ENCODE measurements at places on chromosomes 2 and 18.
A peak's percentile ranks its signal among the peaks of the same experiment; 100 is the strongest.

GRCh38 chr2:63189026-63189425 lies 138.4 kb downstream of the OTX1 start:
- peak; percentile 33 for DNase-seq

DNA sequence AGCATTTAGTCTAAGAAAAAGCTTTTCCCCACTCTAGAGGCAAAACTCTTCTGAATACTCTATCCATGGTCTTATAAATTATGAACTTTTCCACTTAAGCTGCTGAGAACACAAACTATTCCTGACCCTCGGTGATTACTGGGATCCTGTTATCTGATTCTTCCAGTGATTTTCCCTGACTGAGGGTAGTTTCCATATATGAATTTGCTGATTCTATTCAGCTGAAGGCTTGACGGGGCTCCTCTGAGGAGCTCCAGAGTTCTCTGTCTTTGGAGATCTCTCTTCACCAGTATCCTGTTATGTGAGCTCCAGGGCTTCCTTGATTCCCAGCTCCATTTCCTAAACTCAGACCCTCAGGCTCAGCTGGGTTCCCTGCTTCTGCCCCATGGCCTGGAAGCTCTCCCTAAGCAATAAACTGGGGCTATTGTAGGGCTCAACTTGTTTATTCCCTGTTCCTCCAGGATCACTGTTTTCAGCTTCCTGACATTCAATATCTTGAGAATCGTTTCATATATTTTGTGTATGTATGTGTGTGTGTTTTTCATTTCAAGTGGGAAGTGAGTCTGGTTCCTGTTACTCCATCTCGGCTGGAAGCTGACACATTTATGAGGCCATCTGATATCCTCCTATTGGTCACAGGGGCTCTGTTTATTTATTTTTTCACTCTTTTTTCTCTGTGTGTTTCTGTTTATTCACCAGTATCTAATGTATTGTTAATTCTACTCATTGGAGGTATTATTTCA lies 78.2 kb downstream of the ARHGAP28 start:
- DNase-seq = no peak

DNA sequence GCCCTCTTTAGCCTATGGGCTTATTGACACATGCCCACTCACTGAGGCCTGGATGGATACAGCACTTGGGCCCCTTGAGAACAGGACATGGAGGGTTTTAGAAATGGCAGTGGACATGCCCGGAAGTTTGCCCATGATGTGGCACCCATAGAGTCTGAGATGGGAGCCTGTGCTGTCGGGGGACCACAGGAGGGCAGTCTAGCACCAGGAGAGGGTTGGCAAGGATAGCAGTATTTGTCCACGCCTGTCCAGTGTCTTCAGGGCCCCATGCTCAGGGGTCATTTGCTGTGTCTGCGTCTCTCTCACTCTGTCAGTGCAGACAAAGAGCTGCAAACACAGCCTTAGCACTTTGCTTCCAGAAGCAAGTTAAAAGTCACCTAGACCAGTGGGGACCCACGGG lies 48.7 kb downstream of the IL1RL2 start:
- no peak for DNase-seq

DNA sequence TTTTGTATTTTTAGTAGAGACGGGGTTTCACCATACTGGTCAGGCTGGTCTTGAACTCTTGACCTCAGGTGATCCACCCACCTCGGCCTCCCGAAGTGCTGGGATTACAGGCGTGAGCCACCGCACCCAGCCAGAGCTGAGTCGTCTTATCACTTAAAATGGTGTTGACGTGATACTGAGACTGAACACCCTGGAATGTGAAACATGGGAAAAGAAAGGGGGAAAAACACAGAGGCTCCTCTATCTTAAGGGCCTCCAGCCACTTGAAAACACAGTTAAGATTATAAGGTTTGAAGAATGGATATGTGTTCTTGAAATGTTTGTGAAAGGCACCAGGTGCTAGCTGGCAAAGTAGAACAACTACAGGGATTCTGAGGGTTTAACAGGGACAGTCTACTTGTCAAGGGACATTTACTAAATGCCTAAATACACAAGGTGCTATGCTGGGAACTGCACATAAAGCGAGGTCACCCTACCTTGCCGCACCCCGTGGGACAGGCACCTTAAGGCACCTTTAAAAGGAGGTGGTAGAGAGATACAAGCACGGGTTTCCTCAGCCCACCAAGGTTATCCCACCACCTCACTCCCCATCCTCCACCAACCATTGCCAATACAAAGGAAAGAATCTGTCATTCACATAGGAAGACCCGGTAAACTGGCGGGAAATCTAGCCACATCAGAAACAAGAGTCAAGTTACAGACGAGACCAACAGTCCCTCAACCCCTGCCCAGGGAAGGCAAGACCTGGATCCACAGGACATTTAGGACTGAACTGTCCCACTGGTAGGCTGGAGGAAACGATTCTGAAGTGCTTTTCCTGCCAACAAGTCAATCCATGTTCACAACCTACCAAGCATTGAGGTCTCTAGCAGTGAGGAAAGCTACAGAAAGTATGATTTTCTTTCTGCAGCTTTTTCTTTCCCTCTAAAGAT lies 43.4 kb downstream of the STK39 start:
- no peak for DNase-seq

DNA sequence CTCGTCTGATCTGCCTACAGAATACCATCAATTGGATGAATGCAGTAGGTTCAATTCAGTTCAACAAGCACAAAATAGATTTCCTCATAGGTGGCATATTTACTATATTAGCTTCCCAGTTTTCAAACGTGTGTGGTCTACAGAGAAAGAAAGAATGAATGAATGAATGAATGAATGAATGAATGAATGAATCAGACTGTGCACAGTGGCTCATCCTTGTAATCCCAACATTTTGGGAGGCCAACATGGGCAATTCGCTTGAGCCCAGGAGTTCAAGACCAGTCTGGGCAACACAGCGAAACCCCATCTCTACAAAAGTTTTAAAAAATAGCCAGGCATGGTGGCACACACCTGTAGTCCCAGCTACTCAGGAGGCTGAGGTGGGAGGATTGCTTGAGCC lies 94.9 kb downstream of the TRABD2A start:
- DNase-seq = no peak

DNA sequence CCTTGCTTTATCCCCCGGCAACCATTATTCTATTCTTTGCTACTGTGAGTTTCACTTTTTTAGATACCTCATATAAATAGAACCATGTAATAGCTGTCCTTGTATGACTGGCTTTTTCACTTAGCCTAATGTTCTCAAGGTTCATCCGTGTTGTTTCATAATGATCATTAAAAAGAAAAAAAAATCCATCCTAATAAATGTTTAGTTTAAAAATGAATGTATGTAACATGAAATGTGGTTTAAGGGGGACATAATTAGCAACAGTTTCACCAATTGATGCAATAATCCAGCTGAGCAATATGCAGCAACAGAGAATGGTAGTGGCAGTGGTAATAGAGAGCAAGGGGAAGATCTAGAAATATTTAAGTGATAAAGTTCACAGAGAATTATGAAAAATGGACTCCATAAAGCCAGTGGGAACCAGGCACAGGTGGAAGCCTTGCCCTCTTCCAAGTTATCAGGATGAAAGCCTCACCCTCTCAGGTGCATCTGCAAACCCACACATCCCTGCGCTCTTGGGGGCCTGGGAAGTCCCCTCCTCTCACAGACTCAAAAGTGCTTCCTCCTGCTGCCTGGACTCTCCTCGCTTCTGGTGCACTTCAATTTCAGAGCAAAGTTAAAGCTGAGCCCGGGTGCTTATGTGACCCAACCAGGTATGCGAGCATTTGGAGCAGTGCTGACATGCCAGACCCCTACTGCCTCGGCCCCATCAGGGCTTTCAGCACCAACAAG lies 1403.3 kb upstream of the SLC39A10 start:
- no peak for DNase-seq

DNA sequence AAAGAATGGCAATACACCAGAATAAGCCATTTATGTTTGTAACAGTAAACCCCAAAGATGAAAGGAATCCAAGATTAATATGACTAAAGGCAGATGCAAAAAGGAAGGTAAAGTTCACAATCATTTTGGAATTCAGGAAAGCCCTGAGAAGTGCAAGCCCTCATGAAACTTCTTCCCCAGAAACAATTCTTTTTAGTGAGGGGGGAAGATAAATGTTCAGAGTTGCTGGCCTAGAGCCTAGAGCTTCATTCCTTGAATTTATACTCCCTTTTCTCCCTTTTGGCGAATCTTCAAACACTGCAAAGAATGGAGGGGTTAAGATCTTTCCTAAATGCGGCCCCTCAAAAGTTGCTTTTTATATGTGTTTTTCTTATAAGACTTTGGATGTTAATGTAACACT lies 368.8 kb downstream of the MEIS1 start:
- DNase-seq = peak; percentile 46

- DNase-seq = no peak
Measured at GRCh38 chr2:138474100-138474825, 27.3 kb upstream of the SPOPL start.

DNA sequence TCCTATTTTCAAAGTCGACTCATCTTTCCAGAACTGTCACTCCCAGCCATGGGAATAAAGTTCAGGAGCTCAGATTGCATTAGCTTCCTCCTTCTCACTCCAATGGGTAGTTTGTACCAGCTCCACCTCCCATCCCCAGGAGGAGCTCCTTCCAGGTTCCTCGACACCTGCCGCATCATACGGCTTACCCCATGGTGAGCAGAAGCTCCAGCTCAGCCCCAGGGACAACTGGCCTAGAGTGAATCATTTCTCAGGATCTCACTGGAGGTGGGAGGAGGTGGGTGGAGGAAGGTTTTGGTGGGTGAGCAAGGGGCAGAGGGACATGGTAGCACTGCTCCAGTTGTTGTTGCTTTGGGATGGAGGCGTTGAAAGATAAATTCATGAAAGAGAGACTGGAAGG lies 196.3 kb upstream of the PKDCC start:
- no peak for DNase-seq

- peak; percentile 78 for DNase-seq
Measured at GRCh38 chr18:61998957-61999356, 106.2 kb upstream of the RNF152 start.

- DNase-seq = no peak
Measured at GRCh38 chr2:138767101-138767500, 13.1 kb downstream of the NXPH2 start.

GRCh38 chr2:159925975-159926374 lies 128.0 kb upstream of the CD302 start:
- DNase-seq = no peak

DNA sequence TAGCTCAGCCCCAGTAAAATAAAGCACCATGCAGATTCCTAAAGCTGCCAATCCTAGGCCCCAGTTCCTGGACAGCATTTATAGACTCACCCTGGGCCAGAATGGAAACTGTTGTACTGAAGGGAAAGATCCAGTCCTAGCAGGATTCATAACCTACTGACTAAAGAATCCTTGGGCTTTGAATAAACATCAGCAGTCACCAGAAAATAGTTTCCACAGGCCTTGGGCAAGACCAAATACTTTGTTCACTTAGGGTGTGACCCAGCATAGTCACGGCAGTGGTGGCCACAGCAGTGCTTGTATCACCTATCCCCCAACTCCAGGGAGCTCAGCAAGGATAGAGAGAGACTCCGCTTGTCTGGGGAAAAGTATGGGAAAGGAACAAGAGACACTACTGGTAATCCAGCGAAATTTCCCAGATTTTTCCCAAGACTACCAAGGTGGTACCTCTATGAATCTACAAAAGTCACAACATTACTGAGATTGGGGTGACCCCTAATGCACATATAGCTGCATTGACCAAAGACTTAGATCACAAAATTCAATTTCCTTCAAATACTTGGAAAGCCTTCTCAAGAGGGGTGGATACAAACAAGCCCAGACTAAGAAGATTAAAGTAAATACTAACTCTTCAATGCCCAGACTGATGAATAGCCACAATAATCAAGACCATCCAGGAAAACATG lies 748.1 kb upstream of the LRATD1 start:
- no peak for DNase-seq

DNA sequence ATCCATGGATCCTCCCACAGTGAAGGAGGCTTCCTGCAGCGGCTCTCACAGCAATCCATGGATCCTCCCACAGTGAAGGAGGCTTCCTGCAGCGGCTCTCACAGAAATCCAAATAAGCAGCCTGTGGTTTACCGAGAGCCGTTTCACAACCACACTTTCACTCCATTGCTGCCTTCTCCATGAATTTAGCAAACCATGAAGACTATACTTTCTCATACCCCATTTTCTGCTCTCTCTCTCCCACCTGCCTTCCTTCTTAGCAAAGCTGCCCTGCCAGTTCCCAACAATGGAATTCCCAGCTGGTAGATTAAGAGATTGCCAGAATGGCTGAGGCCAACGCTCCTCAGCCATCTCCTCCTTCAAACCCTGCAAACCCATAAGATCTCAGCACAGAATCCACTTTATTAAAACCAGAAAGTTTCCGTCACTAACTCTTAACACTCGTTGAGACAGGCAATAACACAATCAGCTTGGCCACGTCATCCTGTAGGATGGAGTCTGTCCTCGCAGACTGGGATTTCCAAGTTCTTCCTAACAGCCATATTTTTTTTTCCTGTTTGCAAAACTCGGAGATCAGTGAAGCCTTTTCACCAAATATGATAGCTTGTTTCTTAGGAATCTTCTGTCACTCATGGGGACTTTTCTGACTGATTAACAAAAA lies 162.2 kb downstream of the PXDN start:
- no peak for DNase-seq

GRCh38 chr2:239017491-239018098 lies 169.7 kb downstream of the TWIST2 start:
- no peak for DNase-seq

- DNase-seq = peak; percentile 30
Measured at GRCh38 chr2:55357927-55358326, 61.7 kb downstream of the CCDC88A start.

DNA sequence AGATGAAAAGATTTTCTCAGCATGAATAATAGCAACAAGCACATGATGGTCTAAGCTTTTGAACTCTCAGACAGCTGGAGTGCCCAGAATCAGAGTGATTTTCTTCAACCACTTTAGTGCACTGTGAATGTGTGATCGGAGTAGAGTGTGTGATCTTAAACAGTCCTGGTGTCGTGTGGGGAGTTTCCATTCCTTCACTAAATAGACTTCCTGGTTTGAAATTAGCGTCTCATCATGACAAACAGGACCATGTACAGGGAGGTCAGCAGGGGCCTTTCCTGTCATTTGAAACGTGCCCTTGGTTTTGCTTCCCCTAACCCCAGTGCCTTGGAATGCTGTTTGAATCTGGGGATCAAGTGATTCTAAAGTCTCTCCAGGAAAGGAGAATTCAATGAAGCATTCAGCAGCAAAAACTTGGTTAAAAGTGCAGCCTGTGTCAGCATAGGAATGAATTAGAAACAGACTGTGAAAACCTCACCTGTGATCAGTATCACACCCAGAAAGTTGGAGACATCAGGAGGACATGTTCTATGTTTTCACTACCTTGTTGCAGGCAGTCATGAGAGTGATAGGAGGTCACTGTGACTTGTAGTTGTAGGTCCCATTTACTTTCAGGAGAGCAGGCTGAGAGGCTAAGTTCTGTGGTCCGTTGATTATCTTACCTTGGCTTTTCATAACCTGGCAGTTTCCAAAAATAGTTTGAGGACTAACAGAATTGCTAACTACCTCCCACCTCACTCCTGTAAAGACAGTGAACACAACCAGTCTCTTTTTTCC lies 400.3 kb downstream of the MTX2 start:
- DNase-seq = no peak
